Urinary bladder (tissue), 4 donors: ENCODE measurements at places on chromosomes 2 and 18. TPM values are rescaled to one million over a fixed set of nuclear protein-coding genes. Genes with fewer than 3 reads are reported as not detected.

RAB6C gene
- 0.08 TPM for polyA plus RNA-seq

MCM6 gene
- polyA plus RNA-seq: 14.5 TPM

LYG2 gene
- not detected for polyA plus RNA-seq

EFR3B gene
- 0.51 TPM for polyA plus RNA-seq

ST8SIA3 gene
- polyA plus RNA-seq: 0.09 TPM

MOGAT1 gene
- polyA plus RNA-seq: not detected

DSG2 gene
- polyA plus RNA-seq: 10.1 TPM

PTPRN gene
- 2.1 TPM for polyA plus RNA-seq

ASAP2 gene
- polyA plus RNA-seq: 10.2 TPM

CD207 gene
- polyA plus RNA-seq: 0.06 TPM

UNC50 gene
- polyA plus RNA-seq: 47.5 TPM

SCYGR4 gene
- not detected for polyA plus RNA-seq

SLC38A11 gene
- 2.4 TPM for polyA plus RNA-seq

IL36G gene
- not detected for polyA plus RNA-seq

FHOD3 gene
- polyA plus RNA-seq: 35.4 TPM

PTPN2 gene
- 27.0 TPM for polyA plus RNA-seq
